LHCN-M2 (cell line): ENCODE measurements at places on chromosomes 4 and X. TPM values are rescaled to one million over a fixed set of nuclear protein-coding genes. Genes with fewer than 3 reads are reported as not detected.

- DNase-seq, result no peak
These were observed 248.0 kb upstream of the KCNIP4 start for GRCh38 chr4:22196551-22196950.

- DNase-seq, result no peak
These were observed 964.4 kb downstream of the RPA4 start for GRCh38 chrX:97847885-97848679.

DNA sequence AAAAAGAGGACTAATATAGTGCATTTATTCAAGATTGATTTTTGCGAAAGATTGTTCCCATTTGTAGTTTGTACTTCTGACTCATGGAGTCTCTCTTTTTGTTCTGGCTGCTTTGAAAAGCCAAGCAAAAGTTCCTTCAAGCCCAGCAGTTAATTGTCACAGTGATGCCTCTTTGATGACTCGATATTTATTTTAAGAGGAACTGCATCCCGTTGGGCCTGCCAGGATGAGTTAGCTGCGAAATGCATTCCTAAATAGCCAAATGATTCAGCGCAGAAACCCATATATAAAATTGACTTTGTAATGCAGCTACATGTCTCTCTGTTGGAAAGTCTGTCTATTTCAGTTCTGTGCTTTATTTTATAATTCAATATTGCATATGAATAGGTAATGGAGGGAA, 295.1 kb downstream of the GBA3 start:
- DNase-seq, result peak; percentile 85

- peak; percentile 50 for DNase-seq
These were observed 5.5 kb downstream of the TCEAL9 start for GRCh38 chrX:103361798-103362197.

- peak; percentile 26 for DNase-seq
These were observed 556.5 kb upstream of the NR3C2 start for GRCh38 chr4:148998719-148999118.

GRCh38 chr4:41512136-41512535, 25.8 kb upstream of the LIMCH1 start:
- DNase-seq, result no peak

DNA sequence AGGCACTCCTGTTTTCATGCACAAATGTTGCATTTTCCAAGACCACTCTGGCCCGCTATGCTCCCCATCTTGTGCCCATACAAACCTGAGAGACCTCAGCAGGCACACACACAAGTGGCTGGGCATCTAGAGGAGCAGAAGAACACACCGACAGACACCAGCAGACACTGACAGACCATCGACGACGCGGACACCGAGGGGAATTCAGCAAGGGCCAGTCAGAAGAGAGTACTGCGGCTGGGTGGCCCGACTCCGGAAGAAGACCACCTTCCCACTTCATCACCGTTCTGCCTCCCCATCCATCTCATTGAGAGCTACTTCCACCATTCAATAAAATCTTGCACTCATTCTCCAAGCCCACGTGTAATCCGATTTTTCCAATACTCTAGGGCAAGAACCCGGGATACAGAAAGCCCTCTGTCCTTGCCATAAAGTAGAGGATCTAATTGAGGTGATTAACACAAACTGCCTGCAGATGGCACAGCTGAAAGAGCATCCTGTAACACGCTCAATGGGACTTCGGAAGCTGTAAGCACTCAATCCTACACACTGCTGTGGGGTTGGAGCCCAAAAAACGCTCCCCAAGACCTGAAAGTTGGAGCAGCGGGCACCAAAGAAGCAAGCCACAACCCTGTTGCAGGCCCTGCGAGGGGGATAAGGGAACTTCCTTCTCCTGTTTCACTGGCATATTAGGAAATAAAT, 780.9 kb downstream of the ARAP2 start:
- DNase-seq, result no peak

- DNase-seq, result peak; percentile 9
These were observed 49.2 kb downstream of the CENPVL3 start for GRCh38 chrX:51569561-51569960.

DNA sequence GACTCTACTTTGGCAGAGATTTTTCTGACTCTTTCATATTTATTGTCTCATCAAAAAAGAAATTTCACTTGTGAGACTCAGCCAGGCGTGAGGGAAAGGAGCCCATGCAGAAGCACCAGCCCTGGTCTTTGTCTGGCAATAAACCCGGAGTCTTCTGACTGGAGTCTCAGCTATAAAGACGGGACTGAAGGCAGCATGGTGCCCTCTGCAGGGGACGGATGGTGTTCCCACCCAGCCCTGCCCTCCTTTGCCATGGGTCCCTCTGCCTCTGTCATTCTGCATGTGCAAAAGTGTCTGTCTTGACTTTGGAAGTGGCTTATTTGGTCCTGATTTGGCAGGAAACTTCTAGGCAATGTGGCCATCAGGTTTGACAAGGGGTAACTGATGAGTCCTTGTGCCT, 14.2 kb downstream of the ZNF185 start:
- DNase-seq, result no peak

DNA sequence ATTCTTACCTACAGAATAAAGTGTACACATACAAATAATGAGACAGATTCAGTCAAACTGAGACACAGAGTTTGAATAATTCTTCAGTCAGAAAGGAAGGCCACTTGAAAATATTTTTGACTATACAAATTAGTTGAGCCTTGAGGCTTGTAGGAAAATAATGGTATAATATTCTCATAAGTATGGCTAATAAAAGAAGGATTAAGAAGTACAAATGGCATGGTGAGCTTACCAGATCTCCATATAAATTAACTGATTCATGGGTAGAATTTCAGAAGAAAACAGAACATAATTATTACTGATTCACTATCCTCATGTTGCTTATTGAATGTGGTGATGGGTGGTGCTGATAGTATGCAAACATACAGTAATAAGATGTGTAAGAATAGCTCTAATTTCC, 401.1 kb downstream of the PCDH18 start:
- DNase-seq, result no peak

DNA sequence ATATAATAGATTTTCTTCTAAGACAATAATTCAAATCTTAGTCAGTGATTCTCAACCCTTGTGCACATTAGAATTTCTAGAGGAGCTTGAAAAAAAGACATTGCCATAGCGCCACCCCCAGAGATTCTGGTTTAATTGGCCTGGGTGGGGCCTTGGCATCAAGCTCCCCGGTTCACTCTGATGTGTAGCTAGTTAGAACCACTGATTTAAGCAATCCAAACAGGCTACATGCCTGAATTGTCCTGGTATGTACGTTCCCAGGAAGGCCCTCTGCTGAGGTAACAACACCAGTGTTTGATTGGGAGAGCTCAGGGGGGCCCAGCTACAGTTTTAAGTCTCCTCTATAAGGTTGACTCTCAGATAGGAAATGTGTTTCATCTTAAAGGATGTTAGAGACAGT, 1.3 kb upstream of the ATP10D start:
- no peak for DNase-seq

DNA sequence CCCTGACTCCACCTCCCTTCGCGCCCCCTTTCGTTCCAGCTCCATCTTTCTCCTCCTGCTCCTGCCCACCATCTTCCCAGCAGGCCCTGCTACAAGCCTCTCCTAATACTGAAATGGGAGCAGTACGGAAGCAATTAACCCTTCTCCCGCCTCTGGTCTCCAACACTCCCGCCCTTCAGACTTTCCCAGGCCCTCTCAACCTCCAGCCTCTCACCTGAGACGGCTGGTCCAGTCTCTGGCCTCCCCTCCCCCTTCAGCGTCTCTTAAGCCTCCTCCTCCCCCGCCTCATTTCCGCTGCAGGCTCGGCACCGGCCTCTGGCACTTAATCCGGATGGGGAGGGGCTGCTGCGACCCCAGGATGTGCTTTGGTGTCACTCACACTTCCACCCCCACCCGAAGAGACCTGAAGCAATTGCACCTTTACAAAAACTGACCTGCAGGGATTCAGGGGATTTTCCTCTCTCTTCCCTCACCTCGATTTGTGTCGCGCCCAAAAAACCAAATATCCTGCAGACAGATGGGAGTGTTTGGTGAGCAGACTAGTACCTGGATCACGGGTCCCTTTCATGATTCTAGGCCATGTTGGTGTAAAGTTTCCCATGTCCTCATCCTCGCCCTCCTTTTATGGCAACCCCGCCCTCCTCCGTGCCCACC, 657 bp downstream of the TCEAL8 start:
- DNase-seq, result peak; percentile 31

DNA sequence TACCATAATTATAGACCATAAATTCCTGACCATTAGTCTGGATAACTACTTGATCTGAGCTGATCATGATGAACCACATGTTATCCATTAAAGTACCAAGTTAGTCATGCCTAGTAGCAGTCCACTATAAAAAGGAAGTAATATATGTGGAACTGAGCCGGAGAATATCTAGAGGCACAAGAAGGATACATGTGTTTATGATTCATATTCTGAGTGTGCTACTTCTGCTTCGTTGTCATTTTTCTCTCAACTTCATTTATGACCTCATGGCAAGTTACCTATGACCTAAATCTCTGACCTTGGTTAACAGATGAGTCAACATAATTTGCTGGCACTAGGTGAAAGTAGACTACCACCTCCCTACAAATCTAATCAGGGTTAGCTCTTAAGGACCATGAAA, 56.5 kb upstream of the ANKRD17 start:
- peak; percentile 25 for DNase-seq

DNA sequence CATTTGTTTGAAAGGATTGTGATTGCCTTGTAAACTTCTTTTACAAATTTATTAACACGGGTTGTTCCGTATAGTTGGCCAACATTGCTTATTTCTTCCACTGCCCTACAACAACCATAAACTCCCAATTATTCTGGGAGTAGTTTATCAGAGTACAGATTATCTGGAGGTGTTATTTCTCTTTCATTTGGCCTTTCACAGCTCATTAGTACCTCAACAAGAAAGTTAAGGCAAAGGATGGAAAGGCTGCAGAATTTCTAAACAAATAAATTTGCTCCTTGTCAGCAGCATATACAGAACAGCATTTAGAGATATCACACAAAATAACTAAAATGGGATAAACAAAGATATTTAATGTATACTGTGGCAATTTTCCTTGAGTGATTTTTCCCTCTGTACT, 548.8 kb downstream of the DMD start:
- DNase-seq, result no peak

GRCh38 chr4:14333616-14334015, 668.7 kb upstream of the CPEB2 start:
- no peak for DNase-seq

DNA sequence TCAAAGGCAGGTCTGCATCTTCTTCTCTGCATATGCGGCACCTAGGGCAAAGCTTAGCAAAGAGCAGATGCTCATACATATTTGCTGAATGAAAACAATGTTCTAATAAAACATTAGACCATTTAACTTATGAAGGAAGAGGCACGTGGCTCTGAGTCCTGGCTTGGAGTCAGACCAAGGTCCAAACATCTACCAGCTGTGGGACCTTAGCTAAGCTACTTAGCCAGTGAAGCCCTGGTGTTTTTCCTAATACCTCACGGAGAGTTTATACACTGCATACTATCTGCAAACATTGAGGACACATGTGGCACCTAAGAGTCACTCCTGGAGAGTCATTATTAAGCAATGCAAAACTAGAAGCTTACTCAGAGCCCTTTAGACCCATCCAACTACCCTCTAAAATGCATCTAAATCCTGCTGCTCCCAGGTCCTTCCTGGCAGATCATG, 9.0 kb downstream of the PDGFC start:
- DNase-seq, result peak; percentile 84

DNA sequence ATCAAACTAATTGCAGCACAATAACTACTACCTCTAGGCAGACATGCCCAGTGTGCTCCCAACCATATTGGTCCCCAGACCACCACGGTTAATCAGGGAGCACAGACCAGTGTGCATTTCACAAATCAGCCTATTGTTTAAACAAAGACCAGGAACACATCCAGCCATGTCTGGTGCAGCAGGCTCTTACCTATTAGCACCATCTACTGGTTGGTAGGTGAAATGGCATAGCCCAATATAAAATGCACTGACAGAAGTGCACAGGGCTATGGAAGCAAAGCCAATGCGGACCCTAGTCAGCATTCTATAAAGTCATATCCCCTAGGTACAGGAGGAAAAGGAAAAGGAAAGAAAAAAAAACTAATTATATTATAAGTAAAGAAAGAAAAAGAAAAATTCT, 15.5 kb upstream of the CYLC1 start:
- no peak for DNase-seq

- no peak for DNase-seq
These were observed 15.1 kb downstream of the PRIMPOL start for GRCh38 chr4:184664445-184665210.

- peak; percentile 24 for DNase-seq
These were observed 888 bp downstream of the RAB28 start for GRCh38 chr4:13483136-13483767.

GRCh38 chrX:15356444-15356843, 21.1 kb upstream of the PIGA start:
- peak; percentile 13 for DNase-seq

The CYLC1 gene
- not detected in 2 replicates for total RNA-seq

The CT47A1 gene
- total RNA-seq, result not detected in 2 replicates

The CENPVL2 gene
- 0.11 TPM in 1 of 2 replicates, not detected in the other for total RNA-seq

The PTCHD1 gene
- not detected in 2 replicates for total RNA-seq

The PAK3 gene
- not detected in 2 replicates for total RNA-seq

The FAM236B gene
- total RNA-seq, result not detected in 2 replicates

The GRID2 gene
- not detected in 2 replicates for total RNA-seq

The EXOC1L gene
- not detected in 2 replicates for total RNA-seq

The ARR3 gene
- total RNA-seq, result not detected in 2 replicates

The NPNT gene
- total RNA-seq, result not detected in 2 replicates

The SFRP2 gene
- total RNA-seq, result not detected in 2 replicates

The INPP4B gene
- 17.2 and 23.0 TPM in 2 replicates for total RNA-seq

The HAND2 gene
- total RNA-seq, result 0.17 and 0.71 TPM in 2 replicates

The MAP7D2 gene
- total RNA-seq, result 0.23 TPM in 1 of 2 replicates, not detected in the other
